Substantia nigra (tissue), 51 donors: ENCODE measurements at places on chromosomes 13 and 19.

DNA sequence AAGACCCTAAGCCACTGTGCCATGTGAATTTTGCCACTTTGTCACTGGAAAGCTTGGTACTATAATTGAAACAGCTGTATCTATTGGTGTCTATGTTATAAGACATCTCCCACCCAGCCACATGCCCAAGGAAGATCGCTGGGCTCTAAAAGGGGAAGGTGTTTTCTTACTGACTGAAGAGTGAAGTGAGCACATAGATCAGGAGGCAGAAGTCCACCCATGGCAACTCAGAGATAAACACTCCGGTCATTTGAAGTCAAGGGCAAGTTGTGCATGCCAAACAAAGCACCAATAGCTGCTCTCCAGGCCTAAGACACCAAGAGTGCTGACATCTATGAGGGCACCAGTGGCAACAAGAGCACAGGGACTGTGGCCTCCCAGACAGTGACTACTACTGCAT lies 153.8 kb downstream of the KCTD12 start:
- no peak for DNase-seq

- DNase-seq: no peak
Observed at GRCh38 chr13:110339975-110340550, 33.0 kb downstream of the COL4A2 start.

DNA sequence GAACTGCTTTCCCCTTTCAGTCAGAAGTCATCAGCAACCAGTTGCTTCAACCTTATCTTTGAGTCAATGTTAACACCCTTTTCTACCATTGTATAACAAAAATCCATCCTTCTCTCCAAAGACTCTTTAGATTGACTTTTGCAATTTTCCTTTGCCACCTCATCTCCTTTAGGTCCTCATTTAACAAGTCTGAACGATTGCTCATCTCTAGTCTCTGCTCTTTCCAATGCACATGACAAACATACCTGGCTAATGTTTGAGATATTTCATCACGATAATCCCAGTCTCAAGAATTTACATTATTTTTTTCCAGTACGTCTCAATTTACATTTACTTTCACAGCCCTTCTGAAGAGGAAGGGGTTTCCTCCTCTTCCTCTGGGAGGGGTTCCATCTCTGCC lies 127.5 kb downstream of the KLF12 start:
- no peak for DNase-seq

DNA sequence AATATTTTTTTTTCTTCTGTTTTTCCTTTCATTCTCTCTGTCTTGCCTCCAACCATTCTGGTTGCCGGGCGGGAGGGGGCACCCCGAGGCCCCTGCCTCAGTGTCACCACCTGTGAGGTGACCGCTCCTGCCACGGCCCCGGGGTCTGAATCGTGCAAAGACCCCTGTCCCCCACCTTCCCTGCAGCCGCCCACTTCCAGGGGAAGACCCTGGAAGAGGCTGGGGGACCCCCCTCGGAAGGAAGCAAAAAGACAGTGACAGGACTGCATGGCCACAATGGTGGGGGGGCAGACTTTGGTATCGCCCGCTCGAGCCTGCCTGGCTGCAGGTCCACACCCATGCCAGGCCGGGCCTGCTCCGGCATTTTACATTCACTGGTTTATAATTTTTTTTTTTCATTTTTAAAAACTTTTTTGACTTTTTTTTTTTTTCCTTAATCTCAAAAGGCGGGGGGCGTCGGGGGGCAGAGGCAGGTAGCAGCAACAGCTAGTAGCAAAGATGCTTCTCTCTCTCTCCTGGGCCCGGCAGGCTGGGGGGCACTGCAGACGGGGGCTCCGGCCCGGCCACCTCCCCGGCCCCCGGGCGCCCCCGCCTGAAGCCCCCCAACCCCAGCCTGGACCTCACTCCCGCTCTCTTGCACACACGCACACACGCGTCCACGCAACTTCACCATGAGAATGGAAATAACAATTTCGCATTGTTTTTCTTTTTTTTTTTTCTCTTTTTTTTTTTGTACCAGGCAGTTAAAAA lies 22.6 kb downstream of the ZBTB7A start:
- DNase-seq: no peak

DNA sequence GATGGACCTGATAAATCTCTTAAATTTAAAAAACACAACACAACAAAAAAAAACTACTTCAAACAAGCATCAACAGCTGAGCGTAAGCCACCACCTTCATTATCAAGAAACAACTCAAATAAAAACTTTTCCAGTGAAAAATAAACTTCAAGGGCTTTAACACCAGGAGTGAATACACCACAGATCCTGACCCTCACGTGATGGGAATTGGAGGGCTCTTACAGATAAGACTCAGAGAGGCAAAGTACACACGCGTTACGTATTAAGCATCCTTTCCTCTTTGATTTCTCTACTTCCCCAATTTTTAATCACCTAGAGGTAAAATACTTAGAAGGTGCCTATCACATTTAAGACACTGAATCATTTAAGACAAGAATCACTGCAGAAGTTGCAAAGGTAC lies 573 bp upstream of the STARD13 start:
- no peak for DNase-seq

DNA sequence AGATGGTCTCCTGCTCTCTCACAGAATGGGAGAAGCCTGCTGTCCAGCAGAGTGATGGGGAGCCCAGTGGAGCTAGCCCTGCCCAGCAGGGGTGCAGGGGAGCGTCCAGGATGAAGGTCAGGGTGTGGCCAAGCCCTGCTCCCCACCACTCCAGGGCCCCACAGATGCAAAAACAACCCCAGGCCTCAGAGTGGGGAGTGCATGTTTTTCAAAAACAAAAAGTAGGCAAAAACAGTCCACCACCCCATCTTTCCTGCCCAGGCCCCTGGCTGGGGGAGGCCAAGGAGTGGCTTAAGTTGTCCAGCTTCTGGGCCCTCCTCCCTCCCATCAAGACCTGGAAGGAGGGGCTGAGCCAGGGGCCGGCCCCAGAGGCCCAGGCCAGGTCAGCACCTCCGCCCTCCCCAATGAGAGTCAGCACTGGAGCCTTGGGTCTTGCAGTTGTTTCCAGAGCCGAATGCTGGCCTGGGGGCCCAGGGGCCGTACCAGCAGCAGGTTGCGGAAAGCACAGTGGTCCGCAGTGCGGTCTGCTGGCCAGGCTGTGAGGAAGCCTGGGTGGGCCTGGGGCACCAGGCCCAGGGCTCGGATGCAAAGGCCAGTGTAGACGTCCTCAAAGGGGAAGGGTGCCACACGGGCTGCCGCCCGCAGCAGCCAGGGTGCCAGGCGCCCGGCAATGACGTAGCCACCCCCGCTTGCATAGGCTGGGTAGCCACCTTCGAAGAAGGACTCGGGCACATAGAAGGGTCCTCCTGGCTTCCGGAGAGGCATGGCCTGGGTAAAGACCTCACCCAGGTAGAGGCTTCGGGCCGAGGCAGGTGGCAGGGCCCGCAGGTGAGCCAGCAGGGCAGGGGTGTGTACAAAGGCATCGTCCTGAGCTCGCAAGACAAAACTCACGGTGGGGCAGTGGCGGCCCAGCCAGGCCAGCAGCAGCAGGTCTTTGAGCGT lies 1.7 kb downstream of the B3GNT8 start:
- DNase-seq: no peak

GRCh38 chr13:97140611-97141010 lies 81.5 kb upstream of the MBNL2 start:
- DNase-seq: no peak

GRCh38 chr19:55956431-55956830 lies 8.8 kb downstream of the NLRP8 start:
- no peak for DNase-seq

DNA sequence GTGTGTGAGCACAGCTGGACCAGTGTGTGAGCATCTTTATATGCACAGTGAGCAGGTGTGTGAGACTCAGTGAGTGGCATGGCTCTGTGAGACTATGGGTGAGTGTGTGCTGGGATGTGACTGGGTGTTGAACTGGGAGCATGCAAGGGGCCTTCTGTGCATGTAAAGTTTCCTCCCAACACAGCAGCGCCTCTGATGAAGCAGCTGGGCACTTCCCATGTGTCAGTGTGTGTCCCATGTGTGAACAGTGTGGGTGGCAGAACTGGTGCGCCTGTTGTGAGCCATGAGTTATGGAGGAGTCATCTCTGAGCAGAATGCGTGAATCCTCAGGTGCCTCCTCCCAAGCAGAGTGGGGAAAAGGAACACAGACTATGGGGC lies 24.1 kb downstream of the LGALS16 start:
- no peak for DNase-seq
